Suppressor macrophage (primary cell): ENCODE measurements at places on chromosomes 7 and 10.

DNA sequence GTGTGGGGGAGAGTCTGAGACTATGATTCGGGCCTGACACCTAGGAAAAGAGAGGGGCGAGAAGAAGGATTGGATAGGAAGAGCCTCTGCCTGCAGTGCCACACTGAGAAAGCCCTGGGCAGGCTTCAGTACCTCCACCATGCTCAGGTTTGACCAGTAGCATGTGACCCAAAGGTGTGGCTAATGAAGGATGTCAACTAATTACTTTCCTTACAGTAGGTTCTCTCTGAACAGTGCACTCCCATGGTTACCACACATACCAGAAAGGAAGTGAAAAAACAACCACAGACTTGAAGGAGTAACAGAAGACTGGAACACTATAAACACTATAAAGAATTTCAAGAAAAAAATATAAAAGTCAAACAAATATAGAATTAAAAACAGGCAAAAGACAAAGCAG, 46.2 kb downstream of the SEM1 start:
- DNase-seq: no peak

- peak; percentile 81 for DNase-seq
These were observed 405 bp upstream of the ENTPD1 start for GRCh38 chr10:95755511-95756004.

DNA sequence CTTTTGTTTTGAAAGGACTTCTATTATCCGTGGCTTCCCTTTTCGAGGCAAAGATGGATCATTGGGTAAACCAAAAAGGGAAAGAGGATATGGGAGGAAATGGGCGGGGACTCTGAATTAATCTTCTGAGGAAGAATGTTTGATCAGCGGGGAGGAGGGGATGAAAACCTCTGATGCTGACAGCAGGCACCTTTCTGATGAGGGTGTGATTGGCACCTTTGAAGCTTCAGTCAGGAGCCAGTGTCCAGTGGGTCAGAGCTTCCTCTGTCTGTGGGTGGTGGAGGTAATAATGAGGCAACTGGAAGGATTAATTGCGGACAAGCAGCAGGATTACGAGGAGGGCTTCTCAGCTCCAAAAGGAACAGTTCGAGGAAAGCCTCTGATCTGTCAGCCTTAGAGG, 877.6 kb downstream of the LRMDA start:
- DNase-seq: peak; percentile 59

DNA sequence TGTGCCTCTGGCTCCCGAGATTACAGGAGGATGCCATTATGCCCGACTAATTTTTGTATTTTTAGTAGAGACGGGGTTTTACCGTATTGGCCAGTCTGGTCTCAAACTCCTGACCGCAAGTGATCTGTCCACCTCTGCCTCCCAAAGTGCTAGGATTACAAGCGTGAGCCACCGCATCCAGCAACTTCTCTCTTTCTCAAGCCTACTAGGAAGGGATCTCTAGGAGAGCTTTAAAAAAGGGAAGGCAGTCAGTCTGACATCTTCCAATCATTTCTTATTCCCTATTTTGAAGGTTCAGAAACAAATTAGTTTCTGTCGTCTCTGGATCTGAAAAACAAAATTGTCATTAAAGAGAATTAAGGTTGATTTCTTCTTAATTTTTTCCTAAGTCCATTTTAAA, 2.5 kb upstream of the TMEM26 start:
- DNase-seq: peak; percentile 52

DNA sequence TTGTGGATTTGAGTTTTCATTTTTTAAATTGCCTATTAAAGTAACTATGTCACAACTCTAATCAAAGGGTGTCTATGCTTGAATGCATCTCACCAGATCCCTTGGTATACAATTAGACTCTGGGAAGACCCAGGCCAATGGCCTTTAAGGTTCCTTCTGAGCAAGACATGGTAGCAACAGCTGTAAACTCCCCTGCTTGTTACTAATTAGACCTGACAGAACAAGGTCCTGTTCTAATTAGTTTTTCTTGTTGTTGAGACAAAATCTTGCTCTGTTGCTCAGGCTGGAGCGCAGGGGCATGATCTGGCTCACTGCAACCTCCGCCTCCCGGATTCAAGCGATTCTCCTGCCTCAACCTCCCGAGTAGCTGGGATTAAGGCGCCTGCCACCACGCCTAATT, 2.9 kb downstream of the MYH16 start:
- DNase-seq: no peak

GRCh38 chr7:75734586-75735458, 3.9 kb downstream of the HIP1 start:
- DNase-seq: no peak

GRCh38 chr7:36272567-36273269, 116.9 kb upstream of the ANLN start:
- DNase-seq: peak; percentile 78

GRCh38 chr10:14186245-14186644, 144.5 kb downstream of the FRMD4A start:
- no peak for DNase-seq

DNA sequence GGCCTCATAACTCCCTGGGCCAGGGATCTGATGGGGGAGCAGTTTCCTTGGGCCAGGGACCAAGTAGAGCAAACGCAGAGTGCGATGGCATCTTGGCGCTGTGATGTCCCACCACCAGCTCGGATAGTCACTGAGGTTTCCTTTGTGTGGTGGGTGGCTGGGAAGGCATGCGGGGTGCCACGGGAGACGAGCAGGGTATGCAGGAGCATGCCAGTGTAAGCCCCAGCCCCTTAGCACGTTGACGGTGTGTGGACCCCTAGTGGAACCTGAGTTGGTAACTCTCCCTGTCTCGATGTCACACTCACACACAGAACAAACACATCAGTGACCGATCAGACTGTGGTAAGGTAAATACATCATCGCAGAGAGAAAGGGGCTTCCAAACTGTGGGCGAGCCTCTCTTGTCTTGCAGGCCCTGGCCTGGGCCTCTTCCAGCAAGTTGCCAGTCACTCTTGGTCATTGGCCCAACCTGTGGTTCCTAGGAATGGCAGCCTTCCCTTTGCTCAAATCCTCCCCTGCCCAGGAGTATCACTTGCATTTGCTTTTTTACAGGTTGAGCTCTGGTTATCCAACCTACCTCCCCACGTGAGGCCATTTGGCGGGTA, 231.6 kb upstream of the GPR26 start:
- no peak for DNase-seq

- DNase-seq: no peak
These were observed 552.9 kb downstream of the ARL4A start for GRCh38 chr7:13240349-13240748.

DNA sequence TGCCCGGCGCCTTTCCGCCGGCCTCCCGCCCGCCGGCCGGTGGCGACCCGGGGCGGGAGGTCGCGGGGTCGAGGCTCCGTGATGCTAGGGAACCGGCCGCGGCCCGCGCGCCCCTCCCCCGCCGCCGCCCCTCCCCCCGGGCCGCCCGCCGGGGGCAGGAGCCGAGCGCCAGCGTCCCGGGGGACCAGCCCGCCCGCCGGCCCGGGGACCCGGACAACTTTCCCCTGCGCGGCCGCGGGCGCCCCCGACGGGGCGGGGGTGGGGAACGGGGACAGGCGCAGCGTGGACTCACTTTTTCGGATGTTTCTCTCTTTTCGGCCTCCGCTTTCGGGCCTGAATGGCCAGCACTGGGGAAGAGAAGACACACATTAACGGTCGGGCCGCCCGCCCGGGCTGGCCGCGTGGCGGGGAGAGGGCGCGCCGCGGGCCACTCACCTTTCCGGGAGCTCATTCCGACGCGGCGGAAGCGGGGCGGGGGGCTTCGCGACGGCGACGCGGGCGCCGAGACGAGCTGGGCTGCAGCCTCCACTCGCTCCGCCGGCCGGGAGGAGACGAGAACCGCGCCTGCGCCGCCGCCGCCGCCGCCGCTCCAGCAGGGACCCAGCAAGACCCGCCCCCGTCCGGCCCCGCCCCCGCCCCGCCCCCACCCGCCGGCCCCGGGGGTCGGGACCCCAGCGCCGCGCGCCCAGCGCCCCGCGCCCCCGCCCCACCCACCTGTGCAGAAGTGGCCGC, at the start of gene SRPK2:
SRPK2 (minus strand) TSS at position 566 of the 732 bp plus-strand sequence.
- peak; percentile 63 for DNase-seq

GRCh38 chr10:76049581-76050290, 618.3 kb downstream of the LRMDA start:
- peak; percentile 79 for DNase-seq

- DNase-seq: no peak
These were observed 1.4 kb downstream of the SCD start for GRCh38 chr10:100348389-100348927.

- DNase-seq: no peak
These were observed 7.5 kb upstream of the CYTH3 start for GRCh38 chr7:6279937-6280336.

DNA sequence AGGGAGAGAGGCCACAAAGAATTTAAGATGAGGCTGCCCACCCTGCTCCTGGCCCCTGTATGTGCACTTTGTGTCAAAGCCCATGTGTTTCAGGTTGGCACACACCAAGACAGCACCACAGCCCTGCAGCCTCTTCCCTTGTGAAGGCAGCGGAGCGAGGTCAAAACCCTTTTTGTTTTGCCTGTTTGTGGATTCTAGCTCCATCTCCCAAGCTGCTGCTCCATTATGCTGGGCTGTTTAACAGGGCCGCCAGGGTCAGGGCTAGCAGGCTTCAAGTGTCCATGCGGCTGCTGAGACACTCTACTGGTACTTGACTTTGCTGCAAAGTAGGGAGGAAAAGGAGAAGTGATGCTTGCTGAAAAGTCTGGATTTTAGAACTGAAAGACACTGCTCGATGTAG, 142.3 kb upstream of the EFCAB10 start:
- DNase-seq: no peak

GRCh38 chr10:44383749-44384600, 922 bp downstream of the CXCL12 start:
- no peak for DNase-seq

- no peak for DNase-seq
These were observed 4.2 kb upstream of the EBF3 start for GRCh38 chr10:129968020-129968852.

GRCh38 chr10:70784016-70784415, 1.2 kb downstream of the TBATA start:
- DNase-seq: peak; percentile 81

- no peak for DNase-seq
These were observed 19.8 kb upstream of the ST7 start for GRCh38 chr7:116933465-116933864.

DNA sequence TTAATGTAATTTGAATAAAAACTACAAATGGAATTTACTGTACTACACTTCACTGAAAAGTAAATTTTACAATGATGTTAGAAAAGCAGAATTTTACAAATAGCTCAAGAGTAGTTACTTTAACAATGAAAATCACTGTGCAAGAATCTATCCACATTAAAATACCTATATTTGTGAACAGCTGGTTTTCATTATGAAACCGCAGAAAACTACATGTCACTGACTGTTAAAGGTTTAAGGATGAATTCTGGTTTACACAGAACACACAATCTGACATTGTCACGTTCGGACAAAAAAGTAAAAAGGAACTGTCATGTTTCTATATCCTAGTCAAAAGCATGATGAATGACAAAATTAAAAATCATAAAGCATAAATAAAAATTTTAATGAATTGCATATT, 415.3 kb upstream of the PRKCQ start:
- DNase-seq: no peak

DNA sequence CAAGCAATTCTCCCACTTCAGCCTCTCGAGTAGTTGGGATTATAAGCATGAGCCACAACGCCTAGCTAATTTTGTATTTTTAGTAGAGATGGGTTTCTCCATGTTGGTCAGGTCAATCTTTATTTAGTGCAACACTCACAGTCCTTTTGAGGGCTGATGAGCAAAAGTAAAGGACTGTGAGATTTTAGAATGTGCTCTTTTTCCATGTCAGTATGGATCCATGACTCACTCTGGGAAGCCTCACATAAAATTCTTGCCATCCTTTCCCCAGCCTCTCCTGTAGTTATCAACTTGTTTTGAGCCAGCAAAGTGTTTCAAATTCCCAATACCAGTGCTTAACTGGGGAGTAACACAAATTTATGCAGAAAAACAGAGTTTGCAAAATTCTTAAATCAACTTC, 135.8 kb upstream of the CXCL12 start:
- DNase-seq: no peak
